ENCODE measurements at places on chromosomes 2 and 18.

GRCh38 chr2:101827246-101827645 is 129.7 kb downstream of the MAP4K4 start:
- DNase-seq: no peak

GRCh38 chr2:133712369-133712768 is 144.1 kb upstream of the NCKAP5 start:
- DNase-seq: no peak

GRCh38 chr2:18930971-18931370 is 341.6 kb upstream of the NT5C1B start:
- DNase-seq: no peak

DNA sequence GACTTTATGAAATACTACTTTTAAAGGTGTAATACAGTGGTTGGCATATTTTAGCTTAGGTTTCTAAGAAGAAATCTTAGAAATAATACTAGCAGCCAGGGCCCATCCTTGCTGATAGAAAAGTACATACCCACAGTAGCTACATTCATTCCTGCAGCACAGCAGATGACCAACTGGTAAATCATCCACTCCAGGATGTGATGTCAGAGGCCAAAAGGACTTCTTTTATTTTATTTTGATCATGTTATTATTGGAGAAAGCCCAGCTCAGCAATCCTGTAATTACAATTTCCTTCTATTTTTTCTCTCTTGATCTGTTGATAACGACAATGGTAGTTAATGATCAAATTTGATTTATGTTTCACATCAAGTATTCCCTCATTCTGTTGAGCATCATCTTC is 18.0 kb upstream of the TTN start:
- no peak for DNase-seq

GRCh38 chr2:200592406-200593075 is 6.7 kb downstream of the AOX1 start:
- no peak for DNase-seq

DNA sequence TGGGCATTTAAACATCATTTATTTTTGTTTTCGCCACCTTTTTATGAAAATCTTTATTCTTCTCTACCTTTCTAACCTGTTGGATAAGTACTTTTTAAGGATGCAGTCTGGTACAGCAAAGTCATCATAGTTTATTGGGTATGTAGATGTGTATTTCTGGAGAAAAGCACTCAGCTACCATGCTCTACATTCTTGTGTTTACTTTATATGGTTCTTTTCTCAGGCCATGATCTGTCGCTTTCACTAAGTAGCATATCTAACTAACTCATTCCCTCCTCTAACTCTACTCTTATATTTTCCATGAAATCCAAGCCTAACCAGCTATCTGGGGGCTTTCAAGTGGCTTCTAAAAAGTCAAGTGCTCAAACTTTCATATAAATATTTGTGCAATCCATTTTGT is 25.3 kb upstream of the SETBP1 start:
- DNase-seq: no peak

- no peak for DNase-seq
Observed at GRCh38 chr18:58373481-58373880, 255.4 kb downstream of the ALPK2 start.

GRCh38 chr18:51525453-51526225 is 328.2 kb upstream of the MEX3C start:
- DNase-seq: no peak

DNA sequence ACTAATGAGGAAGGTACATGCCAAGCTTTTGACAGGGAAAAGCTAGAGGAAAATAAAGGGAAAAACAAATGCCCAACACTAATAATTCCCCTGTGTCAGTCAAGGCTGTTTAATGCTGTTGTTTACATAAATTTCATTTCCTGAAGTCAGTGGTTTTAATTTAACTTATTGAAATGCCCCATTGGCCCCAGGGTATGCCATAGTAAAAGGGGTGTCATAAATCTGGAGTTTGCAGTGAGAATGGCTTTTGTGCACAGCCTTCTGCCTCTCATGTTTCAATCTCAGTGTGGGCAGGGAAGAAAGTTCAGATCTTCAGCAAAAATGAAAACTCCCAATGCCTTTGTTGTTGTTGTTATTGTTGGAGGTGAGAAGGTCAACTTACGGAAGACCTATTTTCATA is 550.1 kb upstream of the DCC start:
- no peak for DNase-seq

All from ecto neural progenitor cell (in vitro differentiated cells).